GOT3 (cell line): ENCODE measurements at places on chromosomes 11 and 22.
A peak's percentile ranks its signal among the peaks of the same experiment; 100 is the strongest.

- DNase-seq, result no peak
Observed at GRCh38 chr11:95451261-95451660, 220.3 kb upstream of the SESN3 start.

- no peak for DNase-seq
Observed at GRCh38 chr22:47042861-47043496, 280.5 kb downstream of the TBC1D22A start.

DNA sequence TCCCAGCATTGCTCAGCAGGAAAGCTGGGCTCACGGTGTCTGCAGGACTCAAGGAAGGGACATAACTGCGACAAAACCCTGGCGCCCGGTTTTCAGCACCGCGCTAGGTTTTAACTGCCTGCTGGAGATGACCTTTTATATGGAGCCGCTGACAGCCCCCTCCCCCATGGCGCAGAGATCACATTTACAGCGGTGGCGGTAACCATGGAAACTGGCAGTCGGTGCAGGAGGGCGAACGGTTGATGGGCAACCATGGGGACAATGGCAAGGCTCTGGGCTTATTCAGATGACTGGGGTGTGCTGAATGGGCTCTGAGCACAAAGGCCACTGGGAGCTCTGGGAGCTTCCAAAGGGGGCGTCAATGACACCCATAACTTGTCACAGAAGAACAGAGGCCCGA lies 37.2 kb downstream of the CELSR1 start:
- DNase-seq, result no peak

GRCh38 chr11:125165111-125165842 lies 726 bp downstream of the PKNOX2 start:
- no peak for DNase-seq

GRCh38 chr11:10659339-10660216 lies 34.0 kb downstream of the IRAG1 start:
- DNase-seq, result no peak

GRCh38 chr11:63919267-63920125 lies 2.5 kb upstream of the RCOR2 start:
- no peak for DNase-seq

DNA sequence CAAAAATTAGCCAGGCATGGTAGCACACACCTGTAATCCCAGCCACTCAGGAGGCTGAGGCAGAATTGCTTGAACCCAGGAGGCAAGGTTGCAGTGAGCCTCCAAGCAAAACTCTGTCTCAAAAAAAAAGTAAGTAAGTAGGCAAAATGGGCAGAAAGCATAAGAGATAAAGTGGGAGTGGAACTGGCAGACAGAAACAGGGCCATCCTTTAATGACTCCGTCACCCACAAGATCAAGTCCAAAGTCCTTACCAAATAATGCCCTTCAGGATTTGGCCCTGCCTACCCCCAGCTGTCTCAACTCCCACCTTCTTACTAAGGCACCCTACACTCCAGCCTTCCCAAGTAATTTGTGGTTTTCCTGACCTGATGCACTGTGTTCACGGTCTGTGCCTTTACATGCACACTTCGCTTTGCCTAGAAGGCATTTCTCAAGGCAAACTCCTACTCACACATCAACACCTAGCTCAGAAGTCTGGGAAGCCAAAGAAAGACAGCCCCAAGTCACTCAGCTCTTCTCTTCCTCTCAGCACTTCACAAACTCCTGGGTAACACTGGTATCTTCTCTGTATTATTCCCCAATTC lies 6.1 kb downstream of the MAPK1 start:
- DNase-seq, result no peak

- no peak for DNase-seq
Observed at GRCh38 chr11:72058416-72059034, 21.8 kb downstream of the NUMA1 start.

DNA sequence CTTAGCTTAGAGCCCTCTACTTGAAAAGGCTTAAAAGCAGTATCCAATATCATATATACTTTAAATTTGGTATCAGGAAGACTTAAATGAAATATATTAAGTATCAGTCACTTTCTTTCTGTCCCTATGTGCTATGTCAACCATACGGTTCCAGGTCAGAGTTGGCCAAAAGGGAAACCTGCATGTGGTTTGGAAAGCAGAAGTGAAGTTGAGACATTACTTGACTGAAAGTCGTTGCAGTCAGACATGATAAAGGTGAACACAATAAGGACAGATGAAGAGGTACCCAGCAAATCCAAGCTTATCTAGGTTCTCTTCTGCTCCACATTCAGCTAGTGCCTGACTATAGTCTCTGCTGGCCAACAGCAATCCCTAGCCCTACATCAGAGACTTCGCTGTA lies 336.8 kb downstream of the KCNA4 start:
- DNase-seq, result no peak

- no peak for DNase-seq
Observed at GRCh38 chr22:25908212-25908611, 166.2 kb downstream of the MYO18B start.

GRCh38 chr22:39463931-39464390 lies 7.1 kb downstream of the MGAT3 start:
- DNase-seq, result no peak

GRCh38 chr11:96038046-96038445 lies 114.1 kb upstream of the MTMR2 start:
- no peak for DNase-seq

GRCh38 chr11:120579611-120580031 lies 68.1 kb downstream of the GRIK4 start:
- DNase-seq, result no peak

DNA sequence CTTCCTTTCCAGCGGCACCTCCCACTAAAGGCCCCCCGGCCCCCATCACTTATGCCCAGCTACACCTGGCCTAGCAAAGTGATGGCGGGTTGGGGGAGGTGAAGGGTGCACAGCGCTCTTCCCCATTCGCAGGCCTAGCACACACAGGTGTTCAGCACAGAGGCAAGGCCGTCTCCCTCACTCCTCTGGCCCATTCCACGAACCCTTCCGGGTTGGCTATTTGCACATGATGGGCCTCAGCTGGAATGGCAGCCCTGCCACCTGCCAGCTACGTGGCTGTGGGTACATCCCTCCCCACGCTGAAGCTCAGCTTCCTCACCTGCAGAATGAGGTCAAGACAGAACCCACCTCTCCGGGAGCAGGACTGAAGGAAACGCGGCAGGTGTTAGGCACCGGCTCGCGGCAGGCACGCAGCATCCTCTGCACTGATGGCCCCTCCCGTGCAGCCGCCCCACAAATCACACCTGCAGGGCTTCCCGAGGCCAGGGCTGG lies 4.8 kb downstream of the KIAA0930 start:
- no peak for DNase-seq

- DNase-seq, result no peak
Observed at GRCh38 chr11:36326524-36327419, 30.7 kb downstream of the PRR5L start.

- no peak for DNase-seq
Observed at GRCh38 chr22:44405661-44406060, 92.4 kb downstream of the RTL6 start.

GRCh38 chr11:12642806-12643428 lies 31.3 kb upstream of the TEAD1 start:
- DNase-seq, result no peak

DNA sequence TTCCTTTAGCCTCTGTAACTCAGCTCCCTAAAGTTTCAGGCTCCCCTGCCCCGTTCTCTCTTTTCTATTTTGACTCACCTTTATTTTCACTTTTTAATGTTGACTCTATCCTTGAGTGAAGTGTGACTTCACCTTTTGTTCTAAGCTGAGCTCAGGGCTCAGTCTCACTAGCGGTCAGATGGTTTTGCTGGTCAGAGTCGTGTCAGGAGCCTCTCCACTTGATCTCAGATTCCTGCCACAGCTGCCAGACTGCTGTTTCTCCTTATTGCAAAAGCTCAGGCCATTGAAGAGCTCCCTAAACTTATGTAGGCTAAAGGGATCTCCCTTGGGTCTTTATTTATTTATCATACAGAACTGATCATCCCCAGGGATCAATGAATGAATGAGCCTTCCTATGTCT lies 13.7 kb upstream of the POU2AF2 start:
- DNase-seq, result no peak

DNA sequence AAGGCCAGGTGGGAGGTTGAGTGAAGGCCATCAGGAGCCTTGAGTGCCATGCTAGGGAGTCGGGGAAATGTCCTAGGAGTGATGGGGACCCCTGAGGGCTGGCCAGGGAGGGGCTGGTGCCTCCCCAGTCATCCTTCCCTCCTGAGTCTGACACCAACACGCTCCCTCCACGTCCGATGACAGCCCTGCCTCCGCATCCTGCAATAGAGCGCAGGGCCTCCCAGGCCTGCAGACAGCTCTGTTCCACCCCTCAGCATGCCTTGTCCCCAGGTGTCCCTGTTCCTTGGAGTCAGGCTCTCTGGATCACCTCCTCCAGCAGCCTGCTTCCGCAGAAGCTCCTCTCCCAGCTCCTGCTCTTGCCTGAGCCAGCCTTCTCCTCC lies 3.1 kb downstream of the RAC2 start:
- DNase-seq, result no peak

- DNase-seq, result no peak
Observed at GRCh38 chr11:121576531-121576930, 123.8 kb upstream of the SORL1-AS1 start.

- no peak for DNase-seq
Observed at GRCh38 chr11:43950311-43950855, 7.9 kb downstream of the C11orf96 start.

DNA sequence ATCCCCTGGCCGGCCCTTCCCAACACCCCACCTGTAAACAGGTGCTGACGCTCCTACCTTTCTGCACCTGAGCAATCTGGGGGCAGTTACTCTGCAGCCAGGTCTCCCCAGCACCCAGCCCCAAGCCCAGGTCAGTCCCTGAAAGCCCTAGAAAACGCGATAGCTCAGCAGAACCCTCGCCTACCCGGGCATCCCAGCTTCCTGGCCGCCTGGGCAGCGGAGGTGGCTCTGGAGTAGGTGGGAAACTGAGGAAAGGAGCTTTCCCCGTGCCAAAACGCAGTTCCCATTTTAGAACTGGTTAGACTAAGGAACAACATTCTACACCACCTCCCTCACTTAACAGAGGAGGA lies 445 bp downstream of the SYTL2 start:
- DNase-seq, result no peak

DNA sequence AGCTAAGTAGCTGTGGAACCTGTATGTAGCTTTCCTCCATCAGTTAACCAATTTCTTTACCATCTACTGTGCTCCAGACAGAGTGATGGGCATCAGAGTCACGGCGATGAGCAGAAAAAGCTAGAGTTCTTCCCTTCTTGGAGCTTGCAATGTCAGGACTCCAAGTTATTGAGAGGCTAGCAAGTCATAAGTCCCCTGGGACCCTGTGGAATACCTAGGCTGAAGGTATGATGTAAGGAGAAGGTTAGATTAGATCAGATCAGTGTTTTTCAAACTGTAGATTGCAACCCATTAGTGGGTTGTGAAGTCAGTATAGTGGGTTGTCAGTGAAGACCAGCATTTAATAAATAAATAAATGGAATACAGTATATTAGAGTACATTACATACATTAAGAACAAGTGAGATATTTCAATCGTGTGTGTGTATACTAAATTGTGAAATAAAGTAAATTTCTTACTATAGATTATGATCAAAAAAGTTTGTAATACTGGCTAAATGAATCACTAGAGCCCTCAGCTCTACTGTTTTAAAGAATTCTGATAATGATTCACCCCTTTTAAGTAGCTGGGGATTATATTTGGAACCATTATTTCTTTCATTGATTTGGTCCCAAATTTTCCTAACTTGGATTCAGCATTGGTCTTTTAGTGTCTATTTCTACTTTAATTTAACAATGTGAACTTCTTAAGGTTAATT lies 52.3 kb downstream of the RASSF10 start:
- DNase-seq, result no peak

- DNase-seq, result no peak
Observed at GRCh38 chr11:95102733-95103132, 13.1 kb downstream of the ENDOD1 start.

GRCh38 chr11:114159802-114160632 lies 100.5 kb downstream of the ZBTB16 start:
- DNase-seq, result peak; percentile 3

- DNase-seq, result no peak
Observed at GRCh38 chr11:83566950-83567349, 280.8 kb upstream of the CCDC90B start.

GRCh38 chr11:108220721-108221336 lies 1.6 kb downstream of the NPAT start:
- no peak for DNase-seq

GRCh38 chr22:24584166-24584790 lies 8.6 kb downstream of the LRRC75B start:
- DNase-seq, result no peak

GRCh38 chr22:35421121-35421520 lies 21.2 kb downstream of the MCM5 start:
- no peak for DNase-seq

GRCh38 chr11:76684516-76684915 lies 14.0 kb upstream of the LRRC32 start:
- no peak for DNase-seq

DNA sequence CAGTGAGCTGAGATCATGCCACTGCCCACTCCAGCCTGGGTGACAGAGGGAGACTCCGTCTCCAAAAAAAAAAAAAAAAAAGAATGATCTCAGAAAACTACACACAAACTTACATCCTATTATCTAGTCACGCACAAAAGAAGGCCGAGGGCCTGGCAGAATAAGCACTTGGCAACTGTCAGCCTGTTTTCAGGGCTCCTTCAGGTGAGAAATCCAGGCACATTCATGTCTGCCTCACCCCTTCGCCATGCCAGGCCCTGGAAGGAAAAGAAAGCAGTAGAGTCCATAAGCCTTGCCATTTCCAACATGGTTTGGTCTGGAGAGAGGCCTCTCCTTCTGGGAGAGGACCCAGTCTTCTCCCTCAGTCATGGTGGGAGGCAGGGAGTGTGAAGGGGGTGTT lies 30.9 kb downstream of the C11orf58 start:
- no peak for DNase-seq

GRCh38 chr11:47406896-47407745 lies 1.3 kb upstream of the SLC39A13 start:
- DNase-seq, result no peak

DNA sequence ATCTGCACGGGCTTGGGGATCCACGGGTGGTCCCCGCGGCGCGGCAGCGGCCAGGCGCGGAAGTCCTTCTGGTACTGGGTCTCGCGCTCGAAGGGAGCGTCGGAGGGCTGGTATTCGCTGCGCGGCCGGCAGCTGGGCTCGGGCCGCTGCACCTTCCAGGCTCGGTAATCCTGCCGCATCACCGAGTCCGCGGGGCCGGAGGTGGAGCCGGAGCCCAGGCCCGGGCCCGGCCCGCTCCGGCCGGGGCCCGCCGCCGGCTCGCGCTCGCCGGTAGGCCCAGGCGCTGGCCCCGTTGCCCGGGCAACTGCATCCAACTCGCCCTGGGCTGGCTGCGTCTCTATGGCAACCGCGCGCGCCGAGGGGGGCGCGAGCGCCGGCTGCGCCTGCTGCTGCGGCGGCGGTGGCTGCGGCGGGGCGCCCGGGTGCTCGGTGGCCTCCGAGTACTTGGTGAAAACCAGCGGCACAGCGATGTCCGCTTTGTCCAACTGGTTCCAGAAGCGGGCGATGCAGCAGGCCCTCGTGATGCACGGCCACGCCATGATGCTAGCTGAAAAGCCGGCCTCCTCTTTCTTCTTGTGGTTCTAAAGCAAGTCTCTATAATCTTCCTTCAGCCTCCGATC lies 897 bp downstream of the MAP6 start:
- no peak for DNase-seq
